ENCODE measurements at places on chromosomes 4 and X. TPM values are rescaled to one million over a fixed set of nuclear protein-coding genes. Genes with fewer than 3 reads are reported as not detected.

Gene SLC16A2
- polyA plus RNA-seq = 25.4 TPM

Gene JCHAIN
- polyA plus RNA-seq = 1.1 TPM

Gene MAGEA10
- not detected for polyA plus RNA-seq

Gene SSX2
- polyA plus RNA-seq = not detected

Gene TCEAL2
- polyA plus RNA-seq = 23.8 TPM

Gene TAF7L
- 0.28 TPM for polyA plus RNA-seq

Gene USP17L17
- not detected for polyA plus RNA-seq

Gene MND1
- 15.1 TPM for polyA plus RNA-seq

Gene RGS12
- 64.4 TPM for polyA plus RNA-seq

Measured in left renal cortex interstitium (tissue), 4 donors.